ENCODE measurements at places on chromosomes 1 and 21.

- no peak for DNase-seq
These were observed 148.0 kb upstream of the ERG start for GRCh38 chr21:38646213-38646837.

DNA sequence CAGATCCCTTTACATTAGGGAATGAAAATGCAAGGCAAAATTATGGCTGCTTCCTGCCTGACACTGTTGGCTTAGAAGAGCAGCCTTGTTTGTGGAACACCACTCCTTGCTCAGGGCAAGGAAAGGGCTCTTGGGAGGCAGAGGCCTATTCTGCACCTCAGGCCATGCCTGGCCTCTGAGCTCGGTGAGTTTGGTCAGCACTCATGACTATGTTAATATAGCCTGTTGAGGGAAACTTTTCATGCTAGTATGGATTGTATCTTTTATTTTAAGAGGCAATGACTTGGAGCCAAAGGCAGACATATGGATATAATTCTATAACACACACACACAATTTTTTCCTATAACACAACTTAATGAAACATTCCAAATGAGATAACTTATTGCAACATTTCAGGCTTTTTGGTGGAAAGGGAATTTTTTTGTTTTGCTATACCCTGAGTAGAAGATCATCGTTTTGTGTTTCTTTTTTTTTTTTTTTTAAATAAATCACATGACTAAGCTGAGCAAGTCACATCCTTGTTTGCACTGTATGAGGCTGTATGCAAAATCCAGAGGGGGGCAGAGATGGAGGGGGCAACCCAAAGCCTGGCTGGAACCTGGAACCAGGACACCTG is 5.6 kb upstream of the YRDC start:
- DNase-seq, result no peak

DNA sequence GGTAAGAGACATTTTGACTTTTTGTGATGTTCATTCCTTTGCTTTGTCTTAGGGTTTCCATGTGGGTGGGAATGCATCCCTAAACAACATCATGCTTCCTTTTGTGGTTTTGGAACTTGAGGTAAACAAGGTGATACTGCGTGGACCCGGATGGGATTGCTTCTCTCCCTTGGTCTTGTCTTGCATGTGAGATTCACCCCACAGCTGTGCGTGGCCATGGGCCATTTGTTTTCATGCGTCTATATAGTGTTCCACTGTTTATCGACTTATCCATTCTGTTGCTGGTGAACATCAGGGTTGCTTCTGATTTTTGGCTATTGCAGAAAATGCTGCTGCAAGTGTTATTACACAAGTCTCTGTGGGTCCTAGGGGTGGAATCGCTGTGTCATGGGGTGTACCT is 21.1 kb downstream of the CRYAA start:
- DNase-seq, result peak; percentile 12

- DNase-seq, result peak; percentile 72
These were observed 6.1 kb downstream of the GAS5 start for GRCh38 chr1:173861731-173862145.

DNA sequence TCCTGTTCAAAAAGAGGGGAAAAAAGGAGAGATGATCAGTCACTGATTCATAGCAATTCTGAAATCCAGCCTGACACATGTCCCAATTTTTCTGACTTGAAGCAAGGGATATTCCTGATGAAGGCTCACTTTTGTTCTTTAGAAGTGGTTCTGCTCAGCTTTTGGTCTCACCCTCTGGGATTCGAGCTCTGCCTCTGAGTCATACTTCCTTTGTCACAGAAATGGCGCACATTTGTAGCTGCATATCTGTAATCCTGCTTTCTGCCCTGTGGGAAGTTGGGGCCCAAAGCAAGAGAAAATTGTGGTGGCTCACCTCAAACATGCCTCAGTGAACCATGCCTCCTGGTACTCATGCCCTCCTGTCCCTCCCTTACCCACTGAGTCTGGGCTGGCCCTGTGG is 22.3 kb upstream of the FAM78B start:
- DNase-seq, result no peak

GRCh38 chr1:89941110-89941766 is 53.7 kb upstream of the ZNF326 start:
- DNase-seq, result peak; percentile 23

GRCh38 chr1:202200112-202200548 is 6.5 kb downstream of the LGR6 start:
- no peak for DNase-seq

- DNase-seq, result no peak
These were observed 218.7 kb downstream of the TM2D1 start for GRCh38 chr1:61506236-61506635.

- DNase-seq, result no peak
These were observed 8.4 kb downstream of the MAP7D1 start for GRCh38 chr1:36164361-36164760.

DNA sequence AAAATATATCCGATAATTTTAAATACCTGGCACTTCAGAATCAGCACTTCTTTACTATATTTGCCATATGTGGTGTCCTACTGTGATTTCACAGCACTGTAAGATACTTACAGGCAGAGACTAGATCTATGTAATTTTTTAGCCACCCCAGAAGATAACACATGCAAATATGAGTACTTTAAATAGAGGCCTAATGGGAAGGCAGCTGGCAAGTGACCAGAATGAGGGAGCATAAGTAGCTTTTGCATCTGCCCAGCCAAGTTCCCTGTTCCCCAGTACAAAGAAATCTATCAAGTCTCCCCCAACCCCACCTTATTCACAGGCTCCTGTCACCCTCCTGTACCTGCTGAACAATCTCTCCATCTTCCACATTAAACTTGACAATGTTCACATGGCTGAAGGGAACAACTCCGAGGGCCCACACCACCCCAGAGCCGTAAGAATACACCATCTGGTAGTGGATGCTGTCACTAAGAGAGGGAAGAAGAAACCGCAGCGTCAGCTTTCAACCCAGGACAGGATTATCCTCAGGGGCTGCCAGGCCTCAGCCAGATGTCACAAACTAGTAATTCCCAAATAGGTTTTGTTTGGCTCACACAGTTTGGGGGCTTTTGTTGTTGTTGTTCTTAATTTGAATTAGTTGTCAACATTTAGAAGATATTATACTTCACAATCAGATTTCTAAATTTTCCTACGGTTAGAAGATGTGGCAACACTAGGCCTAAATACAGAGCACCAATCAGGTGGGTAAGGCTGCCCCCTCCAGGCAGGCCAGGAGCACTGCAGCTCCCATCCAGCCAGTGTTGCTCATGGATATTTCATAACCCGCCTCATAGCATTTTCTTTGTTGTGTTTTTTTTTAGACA is 10.4 kb downstream of the EMC1 start:
- peak; percentile 78 for DNase-seq

DNA sequence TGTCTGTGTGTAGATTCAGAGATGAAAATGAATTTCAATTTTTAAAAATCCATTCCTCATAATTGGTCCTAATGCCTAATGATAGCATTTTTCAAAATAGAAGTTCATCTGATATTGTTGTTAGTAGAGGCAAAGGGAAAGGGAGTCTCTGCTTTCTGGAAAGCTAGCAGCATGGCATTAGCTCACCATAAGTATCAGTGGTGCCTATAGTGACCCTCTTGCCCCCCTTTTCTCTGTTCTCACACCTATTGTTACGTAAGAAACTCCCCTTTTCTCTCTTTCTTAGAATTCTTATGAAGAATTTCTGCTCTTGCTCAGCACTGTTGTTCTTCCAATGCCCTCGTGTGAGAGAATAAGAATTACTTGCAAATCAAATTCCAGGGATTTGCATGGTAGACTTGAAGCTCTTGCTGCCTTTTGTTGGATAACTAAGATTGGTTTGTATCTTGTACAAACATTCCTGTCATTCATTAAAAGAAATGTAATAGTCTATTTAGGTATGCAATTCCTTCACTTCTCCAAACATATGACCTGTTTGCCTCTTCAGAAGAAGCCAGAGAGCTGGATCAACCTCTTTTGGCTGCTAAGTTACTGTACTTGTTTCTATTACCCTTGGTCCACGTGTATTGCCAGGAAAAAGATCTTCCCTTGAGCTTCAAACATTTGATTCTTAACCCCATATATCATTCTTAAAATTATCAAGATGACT is 69.2 kb upstream of the MAGI3 start:
- no peak for DNase-seq

DNA sequence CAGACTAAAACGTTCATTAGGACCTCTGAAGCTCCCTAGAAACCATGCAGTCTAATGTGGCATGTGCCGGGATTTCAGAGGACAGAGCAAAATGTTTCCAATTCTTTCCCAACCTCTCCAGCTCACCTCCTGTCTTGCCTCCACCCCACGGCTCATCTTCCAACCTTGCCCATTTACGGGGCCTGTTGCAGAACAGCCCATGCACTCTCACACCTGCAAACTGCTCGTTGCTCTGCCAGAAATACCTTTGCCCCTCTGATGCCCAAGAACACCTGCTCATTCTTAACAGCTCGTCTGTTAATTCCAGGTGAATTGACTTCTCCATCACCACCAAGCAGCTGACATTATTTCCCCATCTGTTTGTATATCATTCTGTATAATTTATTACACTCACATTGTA is 53.9 kb upstream of the LBR start:
- no peak for DNase-seq
